ENCODE measurements at places on chromosomes 2 and 18.

DNA sequence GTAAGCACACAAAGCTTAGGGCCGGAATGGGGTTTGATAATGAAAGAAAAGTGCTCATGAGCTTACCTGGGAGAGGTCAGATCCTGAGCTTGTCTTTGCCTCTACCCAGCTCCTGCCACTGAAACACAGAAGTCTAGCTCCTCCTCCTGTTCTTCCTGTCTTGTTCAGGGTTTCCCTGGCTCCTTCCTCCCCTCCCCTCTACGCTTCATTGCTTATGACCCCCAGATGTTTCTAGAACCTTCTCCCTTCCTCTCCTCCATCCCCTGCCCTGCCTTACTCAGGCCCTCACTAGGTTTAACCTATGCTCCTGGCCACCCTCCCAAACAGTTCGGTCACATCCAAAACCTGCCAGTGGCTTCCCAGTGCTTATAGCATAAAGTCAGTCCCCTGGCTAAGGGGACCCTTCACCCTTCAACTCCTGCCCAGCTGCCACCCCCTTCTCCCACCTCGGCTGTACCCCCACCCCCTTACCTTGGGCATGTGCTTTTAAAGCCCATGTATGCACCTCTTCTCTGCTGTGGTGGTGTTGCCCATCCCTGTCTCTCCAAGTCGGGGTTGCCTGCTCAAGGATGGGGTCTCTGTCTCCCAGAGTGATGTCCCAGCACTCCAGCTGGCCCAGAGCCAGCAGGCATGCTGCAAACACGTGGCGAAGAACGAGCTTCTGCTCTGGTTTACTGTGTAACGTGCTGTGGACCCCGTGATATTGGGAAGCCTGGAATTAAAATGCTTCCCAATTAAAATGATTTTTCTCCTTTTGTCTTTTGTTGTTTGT lies 233.6 kb downstream of the TPGS2 start:
- DNase-seq = no peak

GRCh38 chr2:233480490-233481202 lies 85.9 kb downstream of the USP40 start:
- no peak for DNase-seq

DNA sequence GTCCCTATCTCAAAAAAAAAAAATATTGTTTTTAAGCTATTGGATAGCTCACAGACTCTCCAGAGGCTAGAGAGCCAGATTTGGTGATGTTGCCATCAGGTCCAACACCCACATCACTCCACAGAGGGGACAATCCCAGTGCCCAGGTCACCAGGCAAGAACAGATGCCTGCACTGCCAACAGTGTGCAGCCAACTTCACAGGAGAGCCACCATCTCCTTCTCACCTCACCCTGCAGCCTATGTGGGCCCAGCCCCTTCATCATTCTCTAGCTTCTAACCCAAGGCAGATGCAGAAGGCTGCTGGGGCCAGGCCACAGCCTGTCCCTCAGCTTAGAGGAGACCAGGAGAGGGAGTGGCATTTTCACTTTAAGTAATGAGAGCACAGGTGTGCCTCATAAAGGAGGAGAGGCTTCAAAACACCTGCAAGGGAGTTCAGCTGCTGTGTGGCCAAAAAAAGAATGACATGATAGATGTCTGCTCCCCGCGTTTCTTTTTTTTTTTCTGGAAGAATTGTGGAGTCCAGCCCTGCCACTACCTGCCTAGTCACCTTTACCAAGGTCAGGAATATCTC lies 98.0 kb upstream of the ZSWIM2 start:
- DNase-seq = no peak

DNA sequence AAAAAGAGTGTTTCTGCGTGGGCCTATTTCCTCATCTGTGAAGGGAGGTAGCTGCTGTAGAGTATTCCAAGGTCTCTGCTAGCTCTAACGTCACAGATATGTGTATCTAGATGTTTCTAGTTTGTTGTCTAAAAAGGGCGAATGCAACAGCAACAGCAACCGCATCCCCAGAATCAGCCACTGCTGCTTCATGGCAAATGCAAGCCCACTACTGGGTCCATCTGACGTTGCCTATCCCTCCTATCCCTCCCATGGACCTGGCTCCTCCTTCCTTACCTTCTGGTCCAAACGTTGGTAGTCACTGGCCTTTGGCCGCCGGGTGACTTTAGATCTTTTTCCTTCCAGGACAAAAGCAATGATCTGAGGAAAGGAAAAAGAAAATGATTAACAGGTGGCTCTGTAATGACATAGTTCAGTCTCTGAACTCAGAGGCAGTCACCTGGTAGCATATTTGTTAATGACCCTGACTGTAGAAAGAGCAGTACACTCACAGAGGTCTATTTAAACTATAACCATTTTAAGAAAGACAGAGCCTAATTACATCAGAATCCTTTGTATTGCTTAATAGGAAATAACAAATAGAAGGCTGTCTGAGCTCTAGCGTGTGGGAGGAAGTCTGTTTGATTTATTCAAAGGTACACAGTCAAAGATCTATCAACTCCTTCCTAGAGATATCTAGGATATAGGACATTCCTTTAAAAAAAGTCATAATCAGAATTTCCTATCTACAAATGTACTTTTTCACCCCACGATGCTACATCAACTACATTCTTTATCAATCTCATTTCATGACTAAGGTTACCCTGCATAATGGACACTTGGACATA lies 2.9 kb downstream of the TGOLN2 start:
- peak; percentile 14 for DNase-seq

GRCh38 chr2:148721520-148721931 lies 77.0 kb downstream of the EPC2 start:
- peak; percentile 23 for DNase-seq

GRCh38 chr2:38727661-38728060 lies 23.5 kb downstream of the SRSF7 start:
- DNase-seq = no peak

DNA sequence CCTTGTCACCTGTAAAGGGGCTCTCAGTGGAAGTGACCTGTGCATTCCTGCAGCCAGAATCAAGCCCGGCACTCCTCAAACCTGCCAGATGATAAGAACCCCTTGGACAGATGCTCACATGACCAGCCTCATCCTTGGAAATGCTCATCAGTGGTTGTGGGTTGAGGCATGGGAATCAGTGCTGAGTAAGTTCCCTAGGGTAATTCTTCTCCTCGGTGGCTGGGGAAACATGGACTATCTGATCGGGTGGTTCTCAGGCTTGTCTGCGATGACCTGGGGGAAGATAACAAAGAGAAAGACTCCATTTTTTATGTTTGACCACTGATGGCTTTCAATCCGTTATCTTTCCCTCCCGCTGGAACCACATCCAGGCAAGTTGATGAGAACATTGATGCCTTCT lies 84.0 kb downstream of the SPP2 start:
- no peak for DNase-seq

GRCh38 chr2:104289651-104290565 lies 564.0 kb upstream of the POU3F3 start:
- DNase-seq = no peak

- no peak for DNase-seq
Observed at GRCh38 chr2:236404346-236404745, 140.1 kb upstream of the ASB18 start.
